ENCODE measurements at places on chromosomes 12 and 14.

DNA sequence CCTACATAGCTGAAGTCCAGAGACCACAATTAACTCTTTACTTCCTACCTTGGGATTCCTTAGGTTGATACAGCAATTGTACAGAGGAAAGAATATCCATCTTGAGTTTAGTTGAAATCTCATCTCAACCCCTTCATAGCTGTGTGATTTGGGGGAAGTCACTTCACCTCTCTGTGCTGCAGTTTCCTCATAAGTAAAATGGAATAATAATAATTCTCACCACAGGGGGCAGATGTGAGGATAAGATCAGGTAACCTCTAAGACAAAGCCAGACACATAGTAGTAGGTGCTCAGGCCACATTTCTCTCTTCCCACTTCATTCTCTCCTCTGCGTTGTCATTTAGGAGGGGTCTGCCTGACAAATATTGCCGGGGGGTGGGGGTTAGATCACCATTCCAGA is 6.7 kb downstream of the FOXN4 start:
- no peak for DNase-seq
- peaks cover 2% of the 10 kb centered on the region for H3K36me3 ChIP-seq
- no peaks in the 10 kb centered on the region for H3K4me1 ChIP-seq
- no peak overlapping the region for H3K27ac ChIP-seq
- no peak overlapping the region for H3K4me3 ChIP-seq

GRCh38 chr14:21804981-21805380 is 131.4 kb upstream of the OR4E1 start:
- H3K27ac ChIP-seq, result no peak overlapping the region
- H3K27me3 ChIP-seq, result peaks cover 45% of the 10 kb centered on the region
- DNase-seq, result no peak
- H3K36me3 ChIP-seq, result peaks cover 3% of the 10 kb centered on the region
- H3K4me1 ChIP-seq, result no peaks in the 10 kb centered on the region

GRCh38 chr12:2064071-2064507 is 11.3 kb downstream of the CACNA1C start:
- H3K4me3 ChIP-seq, result peak overlapping the region; percentile 78
- peaks cover 25% of the 10 kb centered on the region for H3K27me3 ChIP-seq
- H3K4me1 ChIP-seq, result peaks cover 15% of the 10 kb centered on the region
- no peak for DNase-seq

GRCh38 chr14:69333791-69334337 is 64.2 kb downstream of the ERH start:
- no peak overlapping the region for H3K4me3 ChIP-seq
- no peaks in the 10 kb centered on the region for H3K4me1 ChIP-seq
- H3K36me3 ChIP-seq, result peaks cover 2% of the 10 kb centered on the region
- peaks cover 47% of the 10 kb centered on the region for H3K27me3 ChIP-seq

DNA sequence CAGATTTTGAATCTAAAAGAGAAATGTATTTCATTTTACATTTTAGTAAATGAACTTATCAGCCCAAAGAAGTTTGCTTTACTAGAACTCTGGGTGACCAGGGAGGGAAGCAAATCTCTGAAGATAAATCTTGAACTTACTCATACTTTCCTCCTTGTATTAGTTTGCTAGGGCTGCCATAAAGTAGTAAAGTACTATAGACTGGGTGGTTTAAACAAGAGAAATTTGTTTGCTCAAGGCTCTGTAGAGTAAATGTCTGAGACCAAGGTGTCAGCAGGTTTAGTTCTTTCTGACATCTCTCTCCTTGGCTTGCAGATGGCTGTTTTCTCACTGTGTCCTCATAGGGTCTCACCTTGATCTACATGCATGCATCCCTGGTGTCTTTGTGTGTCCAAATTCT is 926.0 kb downstream of the DIO2 start:
- no peak for DNase-seq
- H3K27me3 ChIP-seq, result peaks cover 19% of the 10 kb centered on the region
- no peak overlapping the region for H3K4me3 ChIP-seq
- no peaks in the 10 kb centered on the region for H3K4me1 ChIP-seq
- no peaks in the 10 kb centered on the region for H3K36me3 ChIP-seq
- no peak overlapping the region for H3K27ac ChIP-seq

DNA sequence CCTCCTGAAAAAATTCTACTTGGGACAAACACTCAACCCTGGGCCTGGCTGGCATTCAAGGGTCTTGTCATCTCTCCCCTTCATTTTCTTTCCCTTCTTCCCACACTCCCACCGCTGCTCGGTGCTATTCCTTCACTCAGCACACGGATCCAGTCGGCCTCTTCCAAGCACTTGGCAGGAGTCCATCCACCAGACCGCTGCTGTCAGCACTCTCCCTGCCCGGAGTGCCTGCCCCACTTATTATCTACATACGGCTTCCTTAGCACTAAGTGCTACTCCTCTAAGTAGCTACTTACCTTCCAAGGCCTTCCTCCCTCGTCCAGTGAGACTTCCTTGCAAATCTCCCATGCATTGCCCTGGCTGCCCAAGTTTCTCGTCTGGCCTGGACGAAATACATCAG is 29.8 kb downstream of the CALM1 start:
- peaks cover 4% of the 10 kb centered on the region for H3K27me3 ChIP-seq
- DNase-seq, result no peak
- H3K4me1 ChIP-seq, result peaks cover 2% of the 10 kb centered on the region
- H3K4me3 ChIP-seq, result no peak overlapping the region
- no peaks in the 10 kb centered on the region for H3K36me3 ChIP-seq

GRCh38 chr12:3186546-3187215 is 109.5 kb downstream of the TSPAN9 start:
- H3K4me1 ChIP-seq, result peaks cover 10% of the 10 kb centered on the region
- H3K27me3 ChIP-seq, result peaks cover 67% of the 10 kb centered on the region
- DNase-seq, result no peak

DNA sequence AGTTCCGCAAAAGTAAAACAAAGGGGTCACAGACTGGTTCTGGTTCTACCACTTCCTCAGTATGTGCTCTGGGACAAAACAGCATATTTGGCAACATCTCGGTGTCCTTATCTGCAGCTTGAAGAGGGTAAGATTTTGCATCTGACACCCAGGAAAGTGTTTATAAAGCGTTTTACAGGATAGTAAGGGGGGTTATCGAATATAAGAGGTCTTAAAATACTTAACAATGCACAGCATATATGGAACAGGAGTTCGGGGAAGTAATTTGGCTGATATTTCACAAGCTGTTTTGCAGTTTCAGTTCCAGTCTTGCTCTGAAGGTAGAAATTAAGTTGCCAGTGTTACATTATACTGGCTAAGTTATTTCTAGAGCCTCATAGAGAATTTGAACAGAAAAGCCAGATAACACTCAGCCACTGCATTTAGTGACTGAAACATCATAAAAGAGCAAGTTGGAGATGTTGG is 904 bp upstream of the MAP4K5 start:
- H3K4me3 ChIP-seq, result peak overlapping the region; percentile 92
- DNase-seq, result no peak
- H3K36me3 ChIP-seq, result no peaks in the 10 kb centered on the region
- H3K4me1 ChIP-seq, result peaks cover 35% of the 10 kb centered on the region
- peak overlapping the region; percentile 84 for H3K27ac ChIP-seq

DNA sequence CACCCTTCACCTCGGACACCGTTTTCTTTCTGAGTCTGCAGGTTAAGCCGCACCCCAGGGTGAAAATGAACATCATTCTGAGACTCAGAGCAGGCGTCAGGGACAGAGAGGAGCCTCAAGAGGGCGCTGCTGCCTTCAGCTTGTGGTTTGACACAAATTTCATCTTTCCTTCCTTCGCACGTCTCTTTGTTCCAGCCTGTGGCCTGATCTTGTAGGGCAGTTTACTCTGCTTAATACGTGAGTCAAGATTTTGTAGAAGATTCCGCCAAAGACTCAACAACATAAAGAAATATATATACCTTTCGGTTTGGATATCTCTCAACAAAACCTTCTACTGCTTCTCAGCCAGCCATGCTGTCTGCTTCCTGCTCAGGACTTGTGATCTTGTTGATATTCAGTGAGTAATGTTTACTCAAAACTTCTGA is 329.3 kb upstream of the OR4E1 start:
- H3K36me3 ChIP-seq, result no peaks in the 10 kb centered on the region
- H3K27ac ChIP-seq, result peak overlapping the region; percentile 83
- DNase-seq, result peak; percentile 47
- no peaks in the 10 kb centered on the region for H3K4me1 ChIP-seq

DNA sequence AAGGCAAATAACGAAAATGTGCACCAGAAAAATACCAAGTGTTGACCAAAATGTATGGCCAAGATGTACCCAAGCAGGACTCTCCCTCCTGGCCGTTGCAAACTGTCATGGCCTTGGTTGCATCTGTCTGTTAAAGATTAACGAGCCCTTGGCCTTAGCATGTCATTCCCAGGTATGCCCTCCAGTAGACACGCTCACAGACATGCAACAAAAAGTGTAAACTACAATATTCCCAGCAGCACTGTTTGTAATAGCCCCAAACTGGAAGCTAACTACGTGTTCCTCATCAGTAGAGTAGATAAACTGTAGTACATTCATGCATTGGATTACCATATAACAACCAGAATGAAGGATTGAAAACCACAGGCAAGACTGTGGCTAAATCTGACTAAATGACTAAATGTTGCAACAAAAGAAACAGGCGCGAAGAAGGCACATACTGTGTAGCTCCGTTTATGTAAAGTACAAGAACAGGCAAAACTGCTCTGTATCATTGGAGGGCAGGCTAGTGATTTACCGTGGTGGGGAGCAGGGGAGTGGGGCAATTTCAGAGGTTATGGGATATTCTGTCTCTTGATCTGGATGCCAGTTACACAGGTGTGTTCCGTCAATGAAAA is 232.8 kb upstream of the DIO3 start:
- no peak overlapping the region for H3K4me3 ChIP-seq
- no peaks in the 10 kb centered on the region for H3K36me3 ChIP-seq
- H3K27ac ChIP-seq, result no peak overlapping the region
- H3K4me1 ChIP-seq, result no peaks in the 10 kb centered on the region
- DNase-seq, result no peak
- peaks cover 28% of the 10 kb centered on the region for H3K27me3 ChIP-seq
